GM10248 (cell line): ENCODE measurements at places on chromosomes 1 and 21.

DNA sequence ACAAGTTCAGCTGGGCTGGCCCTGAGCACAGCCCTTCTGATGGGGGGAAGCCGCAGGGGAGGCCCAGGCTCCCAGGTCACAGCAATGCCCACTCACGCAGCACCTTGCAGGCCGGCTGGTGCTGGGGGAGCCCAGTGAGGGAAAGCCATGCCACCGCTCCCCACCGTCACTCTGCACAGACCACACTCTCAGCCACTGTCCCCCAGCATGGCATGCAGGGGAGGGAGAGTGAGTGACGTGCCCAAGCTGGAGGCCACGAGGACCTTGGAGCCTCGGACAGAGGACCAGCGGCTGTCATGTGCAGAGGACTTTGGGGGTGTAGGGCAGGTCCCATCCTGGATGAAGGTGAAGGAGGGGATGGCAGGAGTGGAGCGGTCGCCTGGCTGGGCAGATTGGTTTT lies 25.1 kb downstream of the SLC45A1 start:
- no peak for DNase-seq

DNA sequence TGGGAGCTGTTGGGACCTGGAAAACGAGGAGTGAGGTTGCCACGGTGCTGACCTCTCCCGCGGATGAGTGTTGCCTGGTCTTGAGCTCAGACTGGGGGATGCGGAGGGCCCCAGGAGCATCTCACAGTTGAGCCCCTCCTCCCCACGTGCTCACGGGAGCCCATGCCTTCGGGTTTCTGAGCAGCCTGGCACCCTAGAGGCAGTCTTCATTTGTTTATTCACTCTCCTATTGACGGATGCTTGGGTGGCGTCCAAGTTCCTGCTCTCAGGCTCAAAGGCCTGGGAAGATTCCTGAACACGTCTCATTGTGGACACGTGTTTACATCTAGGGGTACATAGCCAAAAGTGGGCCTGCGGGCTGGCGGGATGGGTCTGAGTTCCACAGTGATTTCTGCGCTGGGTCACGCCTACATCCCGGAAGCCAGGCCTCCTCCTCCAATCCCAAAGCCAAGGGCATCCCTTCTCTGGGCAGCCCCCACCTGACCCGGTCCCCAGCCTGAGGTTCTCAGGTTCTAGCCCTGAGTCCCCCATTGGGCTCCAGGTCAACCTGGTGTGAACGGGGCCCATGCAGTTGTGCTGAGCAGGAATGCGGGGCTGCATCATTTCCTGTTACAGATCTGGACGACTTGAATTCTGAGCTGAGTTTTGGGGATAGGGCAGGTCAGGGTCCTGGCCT lies 14.7 kb downstream of the WNT3A start:
- no peak for DNase-seq

- DNase-seq: no peak
Observed at GRCh38 chr1:245051349-245052221, 103.2 kb upstream of the KIF26B start.

DNA sequence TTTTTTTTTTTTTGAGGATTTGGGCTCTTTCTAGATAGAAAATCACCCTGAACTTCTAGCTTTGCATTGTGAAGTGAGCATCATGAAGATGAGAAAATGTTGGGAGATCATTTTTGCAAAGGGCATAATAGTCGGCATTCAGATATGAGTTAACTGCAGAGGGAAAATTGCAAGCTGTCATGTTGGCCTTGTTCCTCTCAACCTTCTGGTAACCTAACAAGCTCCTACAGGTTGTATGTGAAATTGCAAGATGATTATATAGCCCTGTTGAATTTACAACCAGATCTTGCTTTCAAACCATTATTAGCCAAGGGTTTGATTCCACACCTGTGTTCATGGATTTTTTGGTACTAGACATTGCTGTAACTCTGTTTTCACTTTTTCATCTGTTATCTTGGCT lies 2.2 kb downstream of the ELOA start:
- DNase-seq: peak; percentile 69

GRCh38 chr1:160704250-160704649 lies 7.4 kb downstream of the CD48 start:
- no peak for DNase-seq

- no peak for DNase-seq
Observed at GRCh38 chr1:233679030-233679429, 65.1 kb downstream of the KCNK1 start.

DNA sequence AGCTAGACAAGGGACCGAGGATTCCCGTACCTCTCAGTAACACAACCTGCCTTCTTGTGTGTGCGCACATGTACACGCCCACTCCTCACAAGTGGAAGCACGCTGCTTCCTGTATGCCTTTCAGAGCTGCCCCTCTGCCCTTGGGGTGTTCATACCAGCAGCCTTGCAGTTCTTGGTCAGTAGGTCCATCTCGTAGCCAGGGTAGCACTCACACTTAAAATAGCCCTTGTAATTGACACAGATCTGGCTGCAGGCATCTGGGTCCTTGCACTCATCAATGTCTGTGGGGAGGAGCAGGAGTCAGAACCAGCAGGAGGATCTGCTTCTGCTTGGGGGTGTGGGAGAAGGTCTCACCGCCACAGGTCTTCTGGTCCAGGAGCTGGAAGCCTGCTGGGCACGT lies 32.6 kb upstream of the MAGOH start:
- DNase-seq: no peak

GRCh38 chr1:212669102-212669501 lies 30.5 kb downstream of the BATF3 start:
- no peak for DNase-seq

DNA sequence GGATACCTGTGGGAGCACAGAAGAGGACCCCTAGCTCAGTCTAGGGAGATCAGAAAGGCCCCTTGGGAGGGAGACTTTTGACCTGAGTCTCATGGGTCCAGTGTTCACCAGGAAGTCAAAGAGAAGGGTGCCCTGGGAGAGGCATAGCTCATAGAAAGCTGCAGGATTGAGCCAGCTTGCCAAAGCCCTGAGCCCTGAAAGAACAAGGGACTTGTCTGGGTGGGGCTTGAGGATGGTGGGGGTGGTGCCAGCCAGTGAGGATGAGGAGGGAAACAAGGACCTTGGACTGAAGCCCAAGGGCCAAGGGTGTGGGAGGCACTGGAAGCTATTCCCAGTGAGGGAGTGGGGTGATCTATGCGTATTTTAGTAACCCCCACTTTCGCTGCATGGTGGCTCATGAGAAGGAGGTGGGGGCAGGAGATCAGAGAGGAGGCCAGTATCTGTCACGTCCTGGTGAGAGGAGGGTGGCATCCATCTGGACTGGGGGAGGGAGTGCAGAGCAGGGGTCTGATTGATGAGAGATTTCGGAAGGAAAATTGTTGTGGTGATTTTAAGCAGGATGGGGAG lies 28.4 kb downstream of the DMBX1 start:
- DNase-seq: no peak

- DNase-seq: peak; percentile 13
Observed at GRCh38 chr1:65894738-65895605, 102.3 kb downstream of the PDE4B start.

DNA sequence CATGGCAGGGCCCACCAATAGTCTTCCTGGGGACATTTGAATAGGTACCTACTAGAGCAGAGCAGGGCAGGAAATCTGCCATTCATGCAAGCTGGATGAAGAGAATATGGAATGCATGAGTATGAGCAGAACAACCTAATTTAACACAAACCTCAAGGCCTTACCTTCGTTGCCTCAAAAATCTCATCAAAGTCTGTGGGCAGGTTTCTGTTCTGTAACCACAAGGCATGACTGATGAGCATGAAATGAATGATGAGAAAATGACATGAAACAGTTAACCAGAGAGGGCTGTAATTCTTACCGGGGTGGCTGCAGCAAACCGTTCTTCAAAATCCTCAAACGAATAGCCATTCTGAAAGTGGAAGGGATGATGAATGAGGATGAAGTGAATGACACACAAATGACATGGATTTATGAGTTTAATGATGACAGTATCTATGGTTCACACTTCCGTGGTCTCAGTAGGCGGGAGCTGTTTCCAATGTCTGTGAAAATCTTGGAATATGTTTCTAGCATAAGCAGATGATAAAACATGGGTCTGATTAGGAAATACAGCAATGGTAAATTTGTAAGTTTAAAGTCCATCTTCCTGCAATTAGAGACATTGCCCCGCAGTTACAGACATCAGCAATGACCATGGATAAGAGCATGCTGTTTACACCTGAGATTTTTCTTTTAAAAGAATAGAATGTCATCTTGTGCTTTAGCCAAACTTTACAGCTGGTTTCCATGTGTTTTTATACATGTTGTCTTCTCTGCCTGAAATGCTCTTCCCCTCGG lies 67.6 kb upstream of the C8B start:
- no peak for DNase-seq

DNA sequence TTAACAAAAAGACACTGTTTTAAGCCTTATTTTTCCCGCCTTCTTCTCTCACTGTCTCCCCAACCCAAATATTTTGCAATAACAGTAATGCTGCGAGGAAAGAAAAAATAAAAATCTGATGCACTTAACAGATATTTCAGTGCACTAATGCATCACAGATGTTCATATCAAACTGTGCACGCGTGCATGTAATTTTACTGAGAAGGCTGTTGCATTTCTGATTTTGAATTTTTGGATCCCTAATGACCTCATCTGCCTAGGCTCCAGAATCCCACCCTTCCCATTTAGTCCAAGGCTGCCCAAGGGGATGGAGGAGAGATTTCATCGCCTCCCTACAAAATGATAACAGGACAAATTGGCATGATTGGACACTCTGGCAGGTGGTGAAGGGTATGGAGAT lies 5.5 kb downstream of the TRABD2B start:
- no peak for DNase-seq

- no peak for DNase-seq
Observed at GRCh38 chr1:172959571-172959970, 91.2 kb downstream of the TNFSF18 start.

DNA sequence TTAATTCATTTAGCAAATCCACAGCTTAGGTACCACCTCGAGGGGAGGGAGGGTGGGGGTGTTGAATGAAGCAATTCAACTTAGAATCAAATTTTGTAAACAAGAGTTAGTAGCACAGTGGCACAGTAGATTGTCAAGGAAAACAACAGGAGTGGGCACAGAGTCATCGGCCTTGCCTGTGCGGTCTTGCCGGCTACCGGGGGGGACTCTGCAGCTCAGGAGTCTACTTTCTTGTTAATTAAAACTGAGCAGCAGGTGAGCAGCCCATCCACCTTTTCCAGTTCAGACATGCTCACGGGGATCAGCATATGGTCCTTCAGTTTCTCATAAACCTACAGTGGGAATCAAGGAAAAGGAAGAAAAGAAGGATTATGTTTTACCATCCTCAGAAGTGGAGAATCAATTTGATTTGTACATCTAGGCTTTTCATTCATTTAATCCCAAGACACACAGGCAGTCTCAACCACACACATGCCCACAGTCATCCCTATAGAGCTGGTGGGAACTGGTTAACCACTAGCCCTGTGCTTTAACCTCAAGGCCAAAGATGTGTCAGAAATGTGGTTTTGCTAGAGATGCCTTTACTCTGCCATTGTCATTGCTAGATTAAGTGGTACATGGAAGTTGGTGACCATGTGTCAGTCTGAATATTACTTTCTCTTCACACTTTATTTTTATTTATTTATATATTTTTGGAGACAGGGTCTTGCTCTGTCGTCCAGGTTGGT lies 45.0 kb upstream of the BCL10 start:
- no peak for DNase-seq

DNA sequence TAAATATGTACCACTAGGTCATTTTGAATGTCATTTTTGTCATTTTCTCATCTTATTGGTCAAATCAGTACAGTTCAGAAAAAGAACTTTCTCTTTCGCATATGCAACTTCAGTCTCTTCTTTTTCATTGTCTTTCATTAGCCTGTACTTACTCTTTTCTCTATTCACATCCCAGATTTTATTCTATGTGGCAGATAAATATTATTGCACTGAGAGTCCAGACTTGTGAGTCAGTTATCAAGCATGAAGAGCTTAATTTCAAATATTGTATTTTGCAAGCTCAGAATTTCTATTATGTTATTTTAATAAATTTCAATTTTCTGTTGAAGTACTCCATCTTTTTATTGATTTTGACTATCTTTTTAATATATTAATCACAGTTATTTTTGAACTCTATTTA lies 105.2 kb upstream of the PALMD start:
- no peak for DNase-seq

DNA sequence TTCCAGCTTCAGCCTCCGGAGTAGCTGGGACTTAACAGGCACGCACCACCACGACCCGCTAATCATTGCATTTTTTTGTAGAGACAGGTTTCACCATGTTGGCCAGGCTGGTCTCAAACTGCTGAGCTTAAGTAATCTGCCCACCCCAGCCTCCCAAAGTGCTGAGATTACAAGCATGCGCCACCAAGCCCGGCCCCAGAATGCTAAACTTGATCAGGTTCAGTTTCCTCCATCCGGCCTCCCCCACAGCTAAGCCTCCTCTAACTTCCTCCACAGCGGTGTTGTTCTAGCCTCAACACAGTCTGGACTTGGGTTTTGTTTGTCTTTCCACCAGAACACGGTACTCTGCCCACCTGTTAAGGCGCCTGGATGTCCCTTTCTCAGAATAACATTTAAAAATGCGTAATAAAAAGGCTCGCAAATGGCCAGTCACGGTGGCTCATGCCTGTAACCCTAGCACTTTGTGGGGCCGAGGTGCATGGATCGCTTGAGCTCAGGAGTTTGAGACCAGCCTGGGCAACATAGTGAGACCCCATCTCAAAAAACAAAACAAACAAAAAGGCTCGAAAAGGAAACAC lies 2.4 kb downstream of the PARP1 start:
- DNase-seq: peak; percentile 51

DNA sequence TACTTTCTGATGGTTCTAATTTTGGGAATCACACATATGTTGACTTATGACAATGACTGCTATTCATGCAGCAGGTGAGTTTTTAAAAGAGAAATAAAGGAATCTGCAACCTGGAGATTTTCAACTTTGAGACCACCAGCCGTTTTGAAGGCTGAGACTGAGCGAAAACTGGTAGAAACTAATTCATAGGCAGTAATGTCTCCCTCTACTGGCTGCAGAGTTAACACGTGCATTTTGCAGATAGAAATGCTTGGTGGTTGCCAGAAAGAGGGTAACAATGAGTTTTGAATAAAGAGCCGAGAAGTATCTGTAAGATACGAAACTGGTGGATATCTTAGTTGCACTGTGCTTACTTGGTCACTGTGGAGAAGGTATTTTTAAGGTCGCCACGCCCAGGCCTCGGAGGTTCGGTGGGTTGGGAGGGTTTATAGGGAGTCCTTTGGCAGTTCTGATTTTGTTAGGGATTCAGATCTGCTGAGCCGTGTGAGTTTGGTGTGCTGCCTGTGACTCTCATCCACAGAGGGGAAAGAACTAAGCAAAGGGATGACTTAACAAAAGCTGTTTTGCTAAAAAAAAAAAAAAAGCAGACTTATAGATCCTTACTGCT lies 83.0 kb downstream of the RYR2 start:
- DNase-seq: peak; percentile 24

GRCh38 chr1:112636056-112636455 lies 16.4 kb downstream of the CAPZA1 start:
- DNase-seq: no peak

DNA sequence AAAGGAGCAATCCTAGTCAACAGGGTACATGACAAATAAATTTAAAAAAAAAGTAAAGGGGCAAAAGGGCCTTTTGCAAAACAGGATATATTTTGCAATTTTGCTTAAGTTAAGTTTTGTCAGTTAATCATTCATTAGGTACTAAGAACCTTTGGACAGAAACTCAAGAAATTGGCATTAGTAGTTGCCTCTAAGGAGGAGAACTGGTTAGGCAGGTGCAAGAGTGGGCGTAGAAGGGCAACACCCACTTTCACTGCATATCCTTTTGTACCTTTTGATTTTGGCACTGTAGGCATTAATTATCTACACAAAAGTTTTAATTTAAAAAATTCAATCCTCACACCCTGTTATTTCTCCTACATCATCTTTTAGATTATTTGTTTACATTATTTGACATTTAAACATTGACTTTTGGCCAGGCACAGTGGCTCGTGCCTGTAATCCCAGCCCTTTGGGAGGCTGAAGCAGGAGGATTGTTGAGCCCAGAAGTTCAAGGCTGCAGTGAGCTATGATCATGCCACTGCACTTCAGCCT lies 4.3 kb downstream of the DDAH1 start:
- no peak for DNase-seq
